T follicular helper cell (primary cell): ENCODE measurements at places on chromosomes 4 and X.
A peak's percentile ranks its signal among the peaks of the same experiment; 100 is the strongest.

- DNase-seq = no peak
These were observed 7.4 kb downstream of the ZRSR2 start for GRCh38 chrX:15797707-15798106.

GRCh38 chrX:45191820-45192409, 8.8 kb downstream of the DIPK2B start:
- DNase-seq = no peak

DNA sequence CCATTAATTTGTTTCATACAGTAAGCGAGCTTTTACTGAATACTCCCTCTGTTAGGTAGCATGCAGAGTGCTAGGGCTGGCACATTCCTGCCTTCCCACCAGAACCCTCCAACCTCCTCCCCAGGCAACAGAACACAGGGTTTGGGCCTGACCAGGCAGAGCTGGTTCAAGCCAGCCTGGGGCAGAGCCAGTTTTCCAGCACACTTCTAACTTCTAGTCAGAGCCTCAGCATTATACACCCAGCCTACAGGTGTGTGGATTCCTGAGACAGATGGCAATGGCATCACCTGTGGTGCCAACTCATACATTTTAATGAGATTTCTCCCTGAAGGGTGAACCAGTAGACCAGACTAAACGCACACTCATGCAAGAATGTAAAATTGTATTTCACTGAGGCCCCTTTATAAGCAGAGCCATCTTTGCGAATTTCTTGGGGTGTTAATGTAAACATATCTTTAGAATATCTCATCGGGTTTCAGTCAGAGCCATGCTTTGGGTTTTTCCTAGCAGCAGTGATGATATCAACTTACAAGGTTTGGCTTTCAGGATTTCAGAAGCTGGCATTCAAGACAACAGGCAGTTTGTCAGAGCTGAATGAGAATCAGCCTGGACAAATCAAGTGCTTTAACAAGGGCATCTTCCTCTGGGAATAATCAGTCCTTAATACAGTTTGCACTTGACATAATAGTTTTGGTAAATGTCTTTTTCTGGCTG, 92.0 kb downstream of the GATB start:
- DNase-seq = no peak

DNA sequence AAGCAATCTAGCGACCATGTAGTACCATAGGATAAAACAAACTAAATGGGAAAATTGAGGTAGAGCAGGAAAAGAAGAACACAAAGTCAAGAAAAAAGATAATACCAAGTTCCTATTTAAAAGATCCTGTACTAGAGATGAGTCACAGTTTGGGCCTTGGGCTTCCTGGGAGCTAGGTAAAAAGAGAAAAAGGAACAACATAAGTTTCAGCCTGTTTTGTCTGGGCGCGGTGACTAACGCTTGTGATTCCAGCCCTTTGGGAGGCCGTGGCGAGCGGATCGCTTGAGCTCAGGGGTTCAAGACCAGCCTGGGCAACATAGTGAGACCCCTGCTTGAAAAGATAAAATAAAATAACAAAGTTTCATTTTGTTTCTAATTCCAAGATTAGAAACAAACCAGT, 14.0 kb upstream of the TMEM156 start:
- peak; percentile 21 for DNase-seq

GRCh38 chr4:181301735-181302710, 941.2 kb upstream of the TENM3 start:
- DNase-seq = no peak

DNA sequence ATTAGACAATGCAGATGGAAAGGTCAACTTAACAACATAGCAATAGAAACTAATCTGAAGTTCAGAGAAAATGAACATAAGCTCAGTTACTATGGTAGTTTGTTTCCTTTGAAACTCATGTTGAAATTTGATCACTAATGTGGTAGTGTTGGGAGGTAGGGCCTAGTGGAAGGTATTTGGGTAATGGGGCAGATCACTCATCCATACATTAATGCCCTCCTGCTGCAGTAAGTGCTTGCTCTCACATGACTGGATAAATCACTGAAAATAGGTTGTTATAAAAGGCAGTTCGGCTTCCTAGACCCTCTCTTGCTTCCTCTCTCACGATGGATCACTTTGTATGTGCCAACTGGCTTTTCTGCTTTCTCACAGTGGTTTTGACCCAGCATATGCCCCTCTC, 567.4 kb upstream of the GALNT7 start:
- no peak for DNase-seq

DNA sequence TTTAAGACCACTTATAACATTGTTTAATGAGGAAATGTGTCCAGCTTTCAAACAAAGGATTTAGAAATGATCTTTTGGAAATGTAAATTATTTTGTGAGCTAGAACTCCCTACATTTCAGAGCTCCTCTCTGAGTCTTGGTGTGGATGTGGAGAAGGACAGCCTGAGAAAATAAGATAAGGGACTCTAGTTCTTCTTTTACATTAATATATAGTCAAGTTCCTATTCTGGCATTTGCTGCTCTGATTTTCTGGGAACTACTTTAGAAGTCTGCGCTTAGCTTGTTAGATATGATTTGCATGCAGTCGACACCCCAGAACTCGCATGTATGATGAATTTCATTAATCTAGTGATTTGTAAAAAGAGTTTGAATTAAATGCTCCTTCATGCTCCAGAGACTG, 45.5 kb downstream of the TSPAN7 start:
- DNase-seq = no peak

DNA sequence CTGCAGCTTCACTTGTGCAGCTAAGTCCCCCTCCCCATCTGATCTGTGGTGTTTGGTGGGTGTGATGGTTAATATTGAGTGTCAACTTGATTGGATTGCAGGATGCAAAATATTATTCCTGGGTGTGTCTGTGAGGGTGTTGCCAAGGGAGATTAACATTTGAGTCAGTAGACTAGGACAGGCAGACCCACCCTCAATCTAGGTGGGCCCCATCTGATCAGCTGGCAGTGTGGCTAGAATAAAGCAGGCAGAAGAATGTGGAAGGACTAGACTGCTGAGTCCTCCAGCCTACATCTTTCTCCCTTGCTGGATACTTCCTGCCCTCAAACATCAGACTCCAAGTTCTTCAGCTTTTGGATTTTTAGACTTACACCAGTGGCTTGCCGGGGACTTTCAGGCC, 103.5 kb upstream of the BOD1L1 start:
- no peak for DNase-seq

DNA sequence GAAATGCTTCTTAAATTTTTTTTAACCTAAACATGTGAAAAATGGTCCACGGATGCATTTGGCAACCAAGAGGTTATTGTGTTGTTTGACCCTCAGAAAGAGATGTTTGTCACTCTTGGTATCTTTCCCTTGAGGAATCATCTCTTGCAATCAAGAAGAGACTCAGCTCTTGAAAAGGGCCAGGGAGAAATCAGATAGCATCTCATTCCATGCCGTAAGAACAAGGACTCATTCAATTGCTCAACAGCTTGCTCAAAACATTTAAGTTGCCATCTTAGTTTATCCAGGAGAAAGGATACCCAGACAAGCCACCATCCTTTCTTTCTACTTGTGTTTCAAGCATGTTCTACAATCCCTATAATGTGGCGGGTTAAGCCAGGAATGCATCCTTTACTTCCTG, 209.5 kb upstream of the LNX1 start:
- DNase-seq = no peak

DNA sequence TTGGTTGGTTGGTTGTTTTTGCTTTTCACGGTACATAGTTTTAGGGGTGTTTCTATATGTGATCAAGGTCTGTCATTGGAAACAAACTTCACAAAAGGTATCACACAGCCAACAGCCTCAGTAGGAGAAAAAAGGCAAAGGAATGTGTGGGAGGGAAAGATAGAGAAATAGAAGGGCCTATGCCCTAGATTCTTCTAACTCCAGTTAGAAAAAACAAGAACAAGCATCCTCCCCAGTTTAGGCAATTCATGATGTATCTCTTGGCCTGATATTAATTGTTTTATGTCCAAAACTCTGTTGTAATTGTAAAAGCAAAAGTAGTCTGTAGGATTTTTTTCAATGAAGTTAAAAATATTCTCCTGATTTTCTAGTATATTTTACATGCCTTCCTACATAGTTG, 192.4 kb upstream of the EDNRA start:
- no peak for DNase-seq

DNA sequence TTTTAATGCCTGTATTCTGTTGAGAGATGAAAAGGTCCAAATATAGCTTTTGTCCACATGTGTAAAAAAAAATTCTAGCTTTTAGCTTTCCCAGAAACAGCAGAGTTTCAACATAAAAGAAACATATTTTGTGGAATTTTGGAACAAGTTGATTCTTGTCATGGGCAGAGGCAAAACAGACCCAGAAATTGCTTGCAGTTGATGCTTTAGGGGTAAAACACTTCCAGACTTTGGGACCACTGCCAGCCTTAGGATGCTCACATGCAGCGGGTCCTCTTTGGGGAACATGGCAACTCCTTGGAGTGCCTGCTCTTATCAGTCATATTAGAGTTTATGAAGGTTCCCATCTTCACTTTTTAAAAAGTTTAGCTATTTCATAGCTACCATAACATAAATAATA, 30.4 kb downstream of the DCLK2 start:
- no peak for DNase-seq

DNA sequence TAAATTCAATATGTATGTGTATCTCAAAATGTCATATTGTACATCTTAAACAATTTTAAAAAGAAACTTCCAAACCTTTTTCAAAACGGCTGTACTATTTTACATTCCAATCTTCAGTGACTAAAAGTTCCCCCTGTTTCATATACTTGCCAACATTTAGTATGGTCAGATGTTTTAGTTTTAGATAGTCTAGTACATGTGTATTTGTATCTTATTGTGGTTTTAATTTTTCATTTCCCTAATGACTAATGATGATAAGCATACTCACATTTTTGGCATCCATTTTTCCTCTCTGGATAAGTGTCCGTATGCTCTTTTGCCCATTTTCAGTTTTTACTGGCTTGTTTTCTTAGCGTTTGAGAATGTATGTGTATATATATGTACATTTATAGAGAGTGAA, 212.2 kb upstream of the MAGEB18 start:
- no peak for DNase-seq

GRCh38 chr4:38111717-38112116, 151.5 kb downstream of the PTTG2 start:
- DNase-seq = no peak

GRCh38 chrX:146887020-146887419, 72.5 kb upstream of the CXorf51A start:
- no peak for DNase-seq

DNA sequence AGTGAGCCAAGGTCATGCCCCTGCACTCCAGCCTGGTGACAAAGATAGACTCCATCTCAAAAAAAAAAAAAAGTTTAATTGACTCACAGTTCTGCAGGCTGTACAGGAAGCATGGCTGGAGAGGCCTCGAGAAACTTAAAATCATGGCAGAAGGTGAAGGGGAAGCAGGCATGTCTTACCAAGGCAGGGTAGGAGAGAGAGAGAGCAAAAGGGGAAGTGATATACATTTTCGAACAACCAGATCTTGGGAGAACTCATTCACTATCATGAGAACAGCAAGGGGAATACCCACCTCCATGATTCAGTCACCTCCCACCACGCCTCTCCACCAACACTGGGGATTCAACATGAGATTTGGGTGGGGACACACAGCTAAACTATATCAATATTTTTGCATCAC, 315.2 kb upstream of the HTR2C start:
- DNase-seq = no peak

- no peak for DNase-seq
These were observed 11.5 kb upstream of the CAMK2D start for GRCh38 chr4:113773014-113773413.

- no peak for DNase-seq
These were observed 2.1 kb upstream of the WFS1 start for GRCh38 chr4:6267573-6267972.

DNA sequence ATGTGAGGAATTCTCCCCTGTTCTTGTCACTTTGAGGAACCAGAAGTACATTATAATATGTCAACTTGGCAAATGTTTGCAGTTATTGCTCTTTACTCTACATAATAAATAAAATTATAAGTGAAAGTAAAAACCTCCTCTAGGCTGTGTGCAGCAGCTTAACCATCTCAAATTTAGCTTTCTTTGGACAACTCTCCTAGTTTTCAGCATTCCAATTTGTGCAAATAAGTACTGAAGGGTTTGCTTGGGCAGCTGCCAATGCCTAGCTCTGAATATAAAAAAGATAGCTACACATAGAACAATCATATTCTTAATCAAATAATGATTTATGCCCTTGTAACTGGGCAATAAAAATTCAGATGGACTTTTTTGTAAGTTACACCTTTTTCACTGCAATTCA, 82.5 kb downstream of the GASK1B start:
- no peak for DNase-seq

- DNase-seq = no peak
These were observed 1058.1 kb downstream of the RAPGEF2 start for GRCh38 chr4:160161026-160161425.

GRCh38 chrX:100587861-100588260, 3.1 kb downstream of the TNMD start:
- DNase-seq = no peak

DNA sequence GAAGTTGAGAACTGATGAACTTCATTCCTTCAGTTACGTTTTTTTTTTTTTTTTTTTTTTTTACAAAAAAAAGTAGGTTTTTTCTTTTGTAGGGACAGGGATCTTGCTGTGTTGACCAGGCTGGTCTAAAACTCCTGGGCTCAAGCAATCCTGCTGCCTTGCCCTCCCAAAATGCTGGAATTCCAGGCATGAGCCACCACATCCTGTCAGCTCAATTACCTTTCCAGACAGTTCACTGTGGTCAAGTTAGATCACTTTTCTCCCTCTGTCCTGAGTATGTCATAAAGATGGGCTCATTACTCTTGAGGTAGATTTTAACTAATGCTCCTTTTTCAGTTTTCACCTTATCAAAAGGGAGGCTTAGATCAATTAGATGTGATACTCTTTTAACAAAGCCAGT, 10.8 kb upstream of the NR3C2 start:
- DNase-seq = no peak

DNA sequence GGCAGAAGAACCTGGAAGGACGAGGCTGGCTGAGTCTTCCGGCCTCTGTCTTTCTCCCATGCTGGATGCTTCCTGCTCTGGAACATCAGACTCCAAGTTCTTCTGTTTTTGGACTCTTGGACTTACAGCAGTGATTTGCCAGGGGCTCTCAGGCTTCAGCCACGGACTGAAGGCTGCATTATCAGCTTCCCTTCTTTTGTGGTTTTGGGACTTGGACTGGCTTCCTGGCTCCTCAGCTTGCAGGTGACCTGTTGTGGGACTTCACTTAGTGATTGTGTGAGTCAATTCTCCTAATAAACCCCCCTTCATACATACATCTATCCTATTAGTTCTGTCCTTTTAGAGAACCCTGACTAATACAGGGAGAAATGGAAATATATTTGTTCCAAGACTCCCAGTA, 265.8 kb downstream of the PCDH18 start:
- no peak for DNase-seq
